NCI-H1105 treated with DMSO at 0.1 percent for 48 hours (cell line): ENCODE measurements at places on chromosomes 1 and 21.

GRCh38 chr1:60974524-60975372 is 107.6 kb upstream of the NFIA start:
- no peak for DNase-seq

- no peak for DNase-seq
Observed at GRCh38 chr21:46247699-46248421, 19.3 kb upstream of the LSS start.

GRCh38 chr1:229642376-229642775 is 16.3 kb downstream of the URB2 start:
- no peak for DNase-seq

GRCh38 chr1:80274256-80274655 is 1267.7 kb upstream of the ADGRL4 start:
- DNase-seq = no peak

- no peak for DNase-seq
Observed at GRCh38 chr1:86325264-86325663, 70.9 kb downstream of the ODF2L start.
